Temporal lobe (tissue), 4 donors: ENCODE measurements at places on chromosomes 4 and X. TPM values are rescaled to one million over a fixed set of nuclear protein-coding genes. Genes with fewer than 3 reads are reported as not detected.

The FHIP1A gene
- total RNA-seq = 3.7 TPM

The FAT4 gene
- 147 TPM for total RNA-seq

The CXorf65 gene
- not detected for total RNA-seq

The IRF2 gene
- 6.4 TPM for total RNA-seq

The SLC2A9 gene
- total RNA-seq = 1.7 TPM

The CT47B1 gene
- total RNA-seq = not detected

The KIAA1210 gene
- under 0.01 TPM for total RNA-seq

The MAGEA2B gene
- total RNA-seq = not detected

The ZNF41 gene
- 11.3 TPM for total RNA-seq

The SERPINA7 gene
- not detected for total RNA-seq

The BANK1 gene
- total RNA-seq = under 0.01 TPM

The ARHGEF38 gene
- under 0.01 TPM for total RNA-seq

The CHRDL1 gene
- 38.6 TPM for total RNA-seq
